H7 (cell line): ENCODE measurements at places on chromosomes 13 and 19. TPM values are rescaled to one million over a fixed set of nuclear protein-coding genes. Genes with fewer than 3 reads are reported as not detected.

ZIM2 gene
- total RNA-seq: not detected in 2 replicates

SLITRK1 gene
- 0.04 and 0.07 TPM in 2 replicates for total RNA-seq

NLRP11 gene
- total RNA-seq: not detected in 2 replicates

ZNF534 gene
- not detected in 2 replicates for total RNA-seq

SMAD9 gene
- total RNA-seq: 0.59 and 0.81 TPM in 2 replicates

- no peak for DNase-seq
These were observed 1.7 kb upstream of the WBP4 start for GRCh38 chr13:41059456-41060081.

DNA sequence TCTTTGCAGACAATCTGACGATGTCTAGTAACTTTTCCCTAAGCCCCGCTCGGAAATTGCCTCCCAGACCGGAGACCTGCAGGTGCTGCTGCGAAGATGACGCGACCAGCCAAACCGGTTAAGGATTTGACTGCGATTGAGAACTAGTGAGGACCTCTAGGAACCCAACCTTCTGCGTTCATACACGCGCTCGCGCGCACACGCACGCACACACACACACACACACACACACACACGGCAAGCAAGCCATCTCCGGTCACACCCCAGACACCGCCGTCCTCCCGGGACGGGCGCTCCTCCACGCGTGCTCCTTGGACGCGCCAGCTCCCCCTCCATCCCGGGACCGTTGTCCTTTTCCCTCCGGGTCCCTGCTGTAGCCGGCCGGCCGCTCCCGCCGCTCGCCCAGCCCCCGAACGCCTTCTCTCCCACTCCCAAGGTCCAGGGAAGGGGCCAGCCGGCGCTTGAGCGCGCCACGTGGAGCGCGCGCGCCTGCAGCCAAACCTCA lies 1.2 kb downstream of the TBC1D4 start:
- peak; percentile 73 for DNase-seq

DNA sequence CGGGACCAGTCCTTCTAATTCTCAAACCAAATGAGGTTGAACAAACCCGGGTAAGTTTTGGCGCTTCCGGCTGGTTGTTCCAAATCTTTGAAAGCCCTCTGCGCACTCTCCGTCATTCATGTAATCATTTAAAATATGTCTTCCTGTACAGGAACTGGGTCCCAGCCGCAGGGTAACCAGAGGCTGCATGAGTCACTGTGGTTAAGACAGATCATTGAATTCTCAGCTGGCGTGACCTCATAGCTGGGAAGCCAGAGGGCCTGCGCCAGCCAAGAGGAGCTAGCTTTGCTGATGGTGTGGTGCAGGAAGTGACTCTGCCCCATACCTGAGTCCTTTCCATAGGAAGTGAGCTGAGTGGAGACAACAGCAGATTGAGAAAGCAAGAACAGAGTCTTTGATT lies 135.2 kb downstream of the TSHZ3 start:
- no peak for DNase-seq

DNA sequence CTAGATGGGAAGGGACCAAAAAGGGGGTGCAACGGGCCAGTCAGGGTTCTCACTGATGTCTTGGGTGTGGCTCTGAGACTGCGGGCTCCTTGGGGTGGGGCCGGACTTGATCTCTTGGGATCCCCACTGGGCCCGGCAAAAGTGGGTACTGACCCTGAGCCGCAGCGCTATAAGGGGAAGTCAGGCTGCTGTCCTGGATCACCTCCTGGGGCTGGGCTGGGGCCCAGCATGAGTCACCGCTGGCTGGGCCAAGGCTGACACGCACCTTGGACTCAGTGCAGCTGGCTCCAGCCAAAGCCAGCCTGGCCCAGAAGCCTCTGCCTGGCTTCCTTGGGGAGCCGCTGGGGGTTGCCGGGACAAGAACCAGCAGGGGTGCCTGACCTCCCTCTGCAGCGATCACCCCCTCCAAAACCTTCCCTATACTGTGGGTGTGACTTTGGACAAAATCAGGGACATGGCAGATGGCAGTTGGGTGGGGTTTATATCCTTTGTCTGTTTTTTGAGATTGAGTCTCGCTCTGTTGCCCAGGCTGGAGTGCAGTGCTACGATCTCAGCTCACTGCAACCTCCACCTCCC lies 617 bp upstream of the IQCN start:
- peak; percentile 68 for DNase-seq

- no peak for DNase-seq
These were observed 423.3 kb downstream of the EFNB2 start for GRCh38 chr13:106112191-106112590.

DNA sequence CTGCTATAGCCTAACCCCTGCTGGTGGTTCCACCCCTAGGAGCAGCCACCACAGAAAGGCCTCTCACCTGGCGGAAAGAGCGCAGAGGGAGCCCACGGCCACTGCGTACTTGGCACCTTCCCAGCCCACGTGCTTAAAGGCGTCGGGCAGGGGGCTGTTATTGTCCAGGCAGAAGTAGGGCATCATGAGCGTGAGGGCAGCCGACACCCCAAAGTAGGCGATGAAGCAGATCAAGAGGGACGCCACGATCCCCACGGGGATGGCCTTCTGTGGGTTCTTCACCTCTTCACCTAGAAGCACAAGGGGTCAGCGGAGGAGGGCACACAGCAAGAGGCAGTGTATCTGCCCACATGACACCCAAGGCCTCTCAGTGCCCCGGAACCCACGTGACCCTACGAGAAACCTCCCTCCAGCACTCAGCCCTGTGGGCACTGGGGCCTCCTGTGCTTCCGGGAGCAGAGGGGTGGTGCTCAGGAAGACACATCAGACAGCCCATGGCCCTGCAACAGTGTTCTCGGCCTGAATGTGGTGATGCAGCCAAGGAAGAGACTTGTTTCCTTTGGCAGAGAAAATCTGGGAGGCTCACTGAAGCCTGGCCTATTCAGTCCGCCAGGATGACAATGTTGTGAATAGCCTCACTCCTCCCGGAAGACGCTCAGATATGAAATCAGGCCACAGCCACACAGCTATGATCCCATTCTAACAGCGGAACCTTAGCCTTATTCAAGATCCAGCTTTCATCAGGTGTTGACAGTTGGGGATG lies 72.1 kb downstream of the SLC7A1 start:
- DNase-seq: no peak

GRCh38 chr13:99722338-99722818 lies 221.1 kb downstream of the TM9SF2 start:
- DNase-seq: no peak

- peak; percentile 93 for DNase-seq
These were observed 36.4 kb upstream of the IGFL4 start for GRCh38 chr19:46076951-46077814.

GRCh38 chr13:50760751-50761150 lies 82.7 kb downstream of the DLEU7 start:
- DNase-seq: no peak

DNA sequence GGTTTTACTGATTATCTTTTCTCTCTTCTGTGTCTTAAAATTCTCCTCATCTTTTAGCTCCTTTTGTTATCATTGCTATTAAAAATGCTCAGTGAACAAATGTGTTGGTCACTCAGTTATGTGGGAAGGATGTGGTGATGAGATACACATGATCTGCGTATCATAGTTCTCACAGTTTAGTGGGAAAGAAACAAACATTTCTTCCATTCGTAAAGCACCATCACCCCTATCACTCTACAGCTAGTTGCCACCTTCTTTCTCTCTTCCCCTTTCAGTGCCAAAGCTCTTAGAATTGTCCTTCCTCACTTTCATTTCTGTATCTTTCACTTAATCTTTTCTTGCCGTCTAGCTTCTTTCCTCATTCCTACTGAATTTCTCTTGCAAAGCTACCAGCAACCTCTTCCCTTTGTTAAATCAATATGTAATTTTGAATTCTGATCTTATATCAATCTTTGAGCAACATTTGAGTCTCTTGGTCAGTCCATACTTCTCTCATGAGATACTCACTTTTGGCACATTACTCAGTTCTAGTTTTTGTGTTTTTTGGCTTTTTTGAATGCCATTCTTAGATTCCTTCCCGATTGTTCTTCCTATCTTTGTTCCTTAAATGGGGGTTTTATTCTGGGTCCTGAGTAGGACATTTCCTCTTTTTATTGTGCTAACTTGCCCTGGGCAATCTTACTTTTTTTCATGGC lies 122.3 kb downstream of the PCCA start:
- DNase-seq: no peak

GRCh38 chr13:84864341-84864740 lies 934.9 kb downstream of the SLITRK6 start:
- no peak for DNase-seq

DNA sequence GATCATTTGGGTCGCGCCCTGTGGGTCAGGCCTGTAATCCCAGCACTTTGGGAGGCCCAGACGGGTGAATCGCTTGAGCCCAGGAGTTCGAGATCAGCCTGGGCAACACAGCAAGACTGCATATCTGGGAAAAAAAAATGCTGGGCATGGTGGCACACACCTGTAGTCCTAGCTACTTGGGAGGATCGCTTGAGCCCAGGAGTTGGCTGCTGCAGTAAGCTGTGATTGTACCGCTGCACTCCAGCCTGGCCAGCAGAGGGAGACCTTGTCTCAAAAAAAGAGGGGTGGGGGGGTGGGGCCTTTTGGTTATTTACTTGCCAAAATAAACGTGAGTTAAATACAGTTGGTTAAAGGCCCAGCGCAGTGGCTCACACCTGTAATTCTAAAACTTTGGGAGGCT lies 9.8 kb upstream of the ZNF544 start:
- DNase-seq: peak; percentile 68
